ENCODE measurements at places on chromosomes 11 and 22.

GRCh38 chr11:6735306-6735705 is 36.5 kb downstream of the OR2AG2 start:
- no peak for DNase-seq

GRCh38 chr11:126137136-126137535 is 74.3 kb downstream of the RPUSD4 start:
- DNase-seq = no peak

GRCh38 chr11:84958295-84958694 is 668.8 kb downstream of the DLG2 start:
- no peak for DNase-seq

- DNase-seq = no peak
Measured at GRCh38 chr22:19620742-19621371, 93.4 kb upstream of the SEPTIN5 start.

DNA sequence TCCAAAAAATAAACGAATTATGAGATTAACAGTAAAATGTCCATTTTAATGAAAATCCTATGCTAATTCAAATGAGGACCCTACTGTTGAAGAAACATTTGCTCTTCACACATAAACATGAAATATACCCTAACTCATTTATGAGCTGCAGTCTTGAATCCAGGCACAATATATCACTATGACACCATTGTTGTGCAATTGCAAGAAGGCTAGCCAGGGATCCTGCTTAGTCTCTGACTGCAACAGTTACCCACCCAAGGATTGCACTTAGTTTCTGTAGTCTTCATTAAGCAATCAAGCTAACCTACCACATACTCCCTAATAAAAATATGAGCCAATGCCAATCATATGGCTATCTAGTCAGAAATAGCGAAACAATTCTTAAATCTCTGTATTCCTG is 981.0 kb upstream of the FAT3 start:
- no peak for DNase-seq

GRCh38 chr11:10990637-10991193 is 132.9 kb upstream of the ZBED5 start:
- DNase-seq = peak; percentile 25

GRCh38 chr22:29306835-29307595 is 565 bp downstream of the GAS2L1 start:
- peak; percentile 63 for DNase-seq

- DNase-seq = peak; percentile 64
Measured at GRCh38 chr11:115503083-115503885, 931 bp downstream of the CADM1 start.

- no peak for DNase-seq
Measured at GRCh38 chr22:23829845-23830372, 8.9 kb downstream of the DERL3 start.

GRCh38 chr11:11793073-11793472 is 48.7 kb upstream of the USP47 start:
- no peak for DNase-seq

- no peak for DNase-seq
Measured at GRCh38 chr11:73461964-73462363, 85.8 kb downstream of the RELT start.

DNA sequence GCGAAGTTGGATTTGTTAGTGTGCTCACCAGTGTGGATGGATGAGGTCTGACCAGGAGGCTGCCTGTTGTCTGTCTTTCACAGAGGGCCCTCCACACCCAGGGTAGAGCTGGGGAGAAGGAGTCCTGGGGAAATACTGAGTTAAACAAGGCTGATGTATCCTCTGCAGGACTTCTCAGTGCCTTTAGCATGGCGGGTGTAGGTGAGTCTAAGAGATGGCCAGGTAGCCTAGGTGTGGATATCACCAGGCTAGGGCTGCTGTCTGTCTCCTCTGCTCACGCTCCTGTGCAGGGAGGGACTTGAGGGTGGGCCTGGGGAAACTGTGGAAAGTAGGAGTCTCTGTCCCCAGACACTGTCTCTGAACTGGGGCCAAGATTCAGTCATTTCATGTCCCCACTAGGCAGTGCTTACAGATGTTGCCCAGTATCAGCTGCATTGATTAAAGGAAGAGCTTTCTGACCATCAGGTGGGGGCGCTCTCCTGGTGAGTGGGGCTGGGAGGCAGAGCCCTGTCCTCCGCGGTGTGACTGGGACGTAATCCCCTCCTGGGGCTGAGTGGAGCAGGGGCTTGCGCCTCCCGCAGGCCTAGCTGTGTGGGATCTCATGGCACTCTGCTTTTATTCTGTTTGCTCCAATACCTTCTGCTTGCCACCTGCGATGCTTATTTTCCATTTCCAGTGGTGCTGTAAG is 35.5 kb upstream of the CCDC188 start:
- DNase-seq = no peak

DNA sequence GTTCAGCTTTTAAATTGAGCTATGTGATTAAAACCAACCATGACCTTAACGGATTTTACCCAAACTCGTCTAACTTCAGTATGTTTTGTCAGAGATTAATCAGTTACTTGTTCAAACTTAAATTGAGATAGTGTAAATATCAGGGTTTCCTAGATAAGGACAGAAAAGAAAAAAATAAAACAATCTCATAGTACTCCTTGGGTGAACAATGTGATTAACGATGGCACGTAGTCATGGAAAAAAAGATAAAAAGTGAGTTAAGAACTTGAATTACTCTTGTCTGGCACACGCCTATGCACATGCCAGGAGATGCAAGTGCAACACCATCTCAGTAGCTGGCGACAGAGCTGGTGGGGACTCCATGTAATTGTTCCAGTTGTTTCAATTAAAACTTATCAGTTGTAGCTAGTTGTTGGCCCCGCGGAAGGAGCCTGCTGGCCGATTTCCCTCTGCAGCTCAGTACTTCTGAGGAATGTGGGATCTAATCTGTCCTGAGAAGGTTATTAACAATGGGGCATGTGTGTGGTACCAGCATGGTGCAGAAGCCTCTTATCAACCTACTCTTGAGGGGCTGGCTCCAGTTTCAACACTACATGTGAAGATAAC is 3.0 kb downstream of the RASSF10 start:
- no peak for DNase-seq

DNA sequence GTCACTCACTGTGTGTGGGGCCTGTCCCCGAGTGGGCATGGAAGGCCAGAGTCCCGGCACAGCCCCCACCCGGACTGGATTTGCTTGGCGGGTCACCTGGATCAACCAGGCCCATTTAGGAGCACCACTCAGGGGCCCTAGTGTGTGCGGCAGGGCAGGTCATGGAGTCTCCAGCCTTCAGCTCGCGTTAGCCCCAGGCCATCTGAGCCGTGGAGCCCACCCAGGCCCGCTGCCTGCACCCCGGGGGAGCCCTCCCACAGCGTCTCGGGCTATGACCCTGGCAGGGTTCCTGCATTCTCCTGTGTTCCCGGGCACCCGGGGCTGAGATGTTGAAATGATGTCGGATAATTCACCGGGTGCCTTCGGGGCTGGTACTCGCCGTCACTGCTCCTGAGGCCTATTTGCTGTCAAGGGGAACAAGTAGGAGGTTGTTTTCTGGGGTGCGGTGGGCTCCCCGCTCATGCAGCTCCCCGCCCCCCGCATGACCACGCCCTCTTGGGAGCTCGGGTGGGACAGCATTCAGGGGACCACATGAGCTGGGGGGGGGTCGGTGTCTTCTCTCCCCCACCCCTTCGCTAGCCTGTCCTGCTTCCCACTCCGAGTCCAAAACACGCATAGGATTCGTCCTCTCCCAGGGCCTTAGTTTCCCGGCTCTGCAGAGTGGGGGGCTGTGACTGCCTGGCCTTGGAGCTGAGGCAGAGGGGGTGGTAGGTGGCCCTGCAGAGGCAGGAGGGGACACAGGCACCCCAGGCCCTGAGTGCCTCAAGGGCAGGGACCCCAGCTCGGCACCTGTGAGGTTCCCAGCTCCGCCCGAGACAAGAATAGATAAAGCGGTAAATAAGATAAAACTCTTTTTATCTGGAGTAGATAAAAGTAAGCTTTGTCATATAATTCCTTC is 77.2 kb downstream of the KCNQ1 start:
- peak; percentile 9 for DNase-seq

DNA sequence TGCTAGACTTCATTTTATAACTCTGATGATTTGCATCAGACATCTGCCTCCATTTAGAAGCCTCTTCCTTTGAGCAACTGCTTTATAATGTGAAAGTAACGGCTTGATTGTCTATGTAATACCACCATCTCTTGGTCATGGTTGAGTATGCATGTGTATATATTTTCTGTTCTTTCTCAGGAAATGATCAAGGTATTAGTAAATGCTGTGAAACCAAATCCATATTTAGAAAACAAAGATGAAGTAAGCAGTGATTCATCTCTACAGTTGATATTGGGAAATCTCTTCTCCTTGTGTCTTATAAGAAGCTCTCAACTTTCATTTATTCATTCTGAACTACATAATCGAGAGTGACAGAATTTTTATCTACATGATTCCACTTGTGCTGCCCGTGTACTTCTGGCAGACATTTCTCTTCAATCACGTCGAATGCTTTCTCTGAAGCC is 104.6 kb upstream of the ANO3 start:
- no peak for DNase-seq

GRCh38 chr11:104705490-104706190 is 192.6 kb downstream of the CASP12 start:
- peak; percentile 54 for DNase-seq

DNA sequence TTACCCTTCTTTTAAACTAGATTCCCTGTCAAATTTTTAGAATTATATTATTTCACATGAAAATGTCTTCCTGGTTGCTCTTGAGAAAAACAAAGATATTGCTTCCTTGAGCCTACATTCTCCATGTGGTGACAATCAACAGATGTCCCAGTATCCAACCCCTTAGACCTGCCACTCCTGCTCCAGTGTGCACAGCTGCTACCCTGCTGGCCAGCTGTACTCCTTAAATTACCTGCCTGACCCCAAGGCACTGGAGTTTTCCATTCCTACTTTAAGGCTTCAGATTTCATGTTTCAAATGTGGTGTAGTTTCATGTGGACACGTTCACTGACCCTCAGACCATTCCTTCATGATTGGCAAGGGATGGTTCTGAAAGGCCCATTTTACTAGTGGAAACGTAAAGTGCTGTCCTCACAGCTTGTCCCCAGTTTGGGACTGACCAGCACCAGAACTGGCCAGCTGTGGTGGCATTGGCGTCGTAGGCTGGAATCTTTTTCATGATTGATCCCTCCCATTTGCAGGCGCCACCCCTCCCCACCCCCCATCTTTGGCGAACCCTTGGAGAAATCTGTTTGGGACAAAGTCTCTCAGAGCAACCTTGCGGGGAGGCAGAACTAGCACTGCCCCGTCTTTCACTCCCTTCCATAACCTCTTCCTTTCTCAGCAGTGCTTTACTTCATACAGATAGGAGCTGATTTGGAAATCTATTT is 123.5 kb downstream of the DBX1 start:
- no peak for DNase-seq

DNA sequence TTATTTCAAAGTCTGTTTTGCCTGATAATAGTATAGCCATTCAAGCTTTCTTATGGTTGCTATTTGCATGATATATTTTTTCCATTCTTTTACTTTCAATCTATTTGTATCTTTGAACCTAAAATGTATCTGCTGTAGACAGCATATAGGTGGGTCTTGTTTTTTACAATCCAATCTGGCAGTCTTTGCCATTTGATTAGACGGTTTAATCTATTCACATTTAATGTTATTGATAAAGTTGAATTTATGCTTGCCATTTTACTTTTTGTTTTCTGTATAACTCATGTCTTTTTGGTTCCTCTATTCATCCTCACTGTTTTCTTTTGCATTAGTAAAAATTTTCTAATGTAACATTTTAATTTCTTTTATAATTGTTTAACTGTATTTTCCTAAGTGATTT is 37.4 kb downstream of the MMP20 start:
- DNase-seq = no peak

GRCh38 chr11:71995726-71996291 is 2.9 kb upstream of the IL18BP start:
- DNase-seq = no peak

DNA sequence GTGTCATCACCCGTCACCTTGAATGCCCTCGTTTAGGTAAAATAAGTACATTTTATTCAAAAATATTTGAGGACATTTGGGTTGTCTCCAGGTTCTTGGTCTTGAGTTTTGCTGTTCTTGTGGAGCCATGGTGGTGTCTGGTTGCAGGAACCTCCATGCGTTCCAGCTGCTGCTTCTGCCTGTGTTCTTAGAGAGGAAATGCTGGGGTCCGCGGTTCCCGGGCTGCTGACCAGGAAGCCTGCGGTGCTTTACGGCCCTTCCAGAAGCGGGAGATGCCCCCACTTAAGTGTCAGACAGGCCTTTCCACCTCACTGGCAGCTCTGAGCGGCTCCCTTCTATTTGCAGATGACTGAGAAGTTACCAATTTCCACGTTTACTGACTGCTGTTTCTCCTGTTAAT is 66.8 kb downstream of the LRP5 start:
- no peak for DNase-seq

- DNase-seq = no peak
Measured at GRCh38 chr11:14793546-14793945, 98.5 kb downstream of the CYP2R1 start.

- DNase-seq = peak; percentile 90
Measured at GRCh38 chr11:44979543-44980399, 29.1 kb upstream of the TP53I11 start.

DNA sequence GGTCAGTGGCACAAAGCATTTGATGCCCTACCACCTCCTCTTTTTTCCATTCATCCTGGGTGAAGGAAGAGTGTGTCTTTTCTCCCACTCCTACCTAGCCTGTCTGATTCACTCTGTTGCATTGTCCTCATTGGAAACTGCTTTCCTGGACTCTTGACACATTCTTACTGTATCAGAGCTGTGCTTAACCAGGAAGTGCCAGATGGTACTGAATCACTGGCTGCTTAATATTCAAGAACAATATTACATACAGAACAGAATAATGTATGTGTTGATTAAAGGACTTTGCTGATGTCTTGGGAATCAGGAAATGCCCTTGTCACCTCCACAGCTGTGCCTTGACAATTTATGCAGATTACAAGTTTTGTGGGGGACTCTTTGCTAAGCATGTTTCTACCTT is 44.4 kb downstream of the SVIP start:
- no peak for DNase-seq

DNA sequence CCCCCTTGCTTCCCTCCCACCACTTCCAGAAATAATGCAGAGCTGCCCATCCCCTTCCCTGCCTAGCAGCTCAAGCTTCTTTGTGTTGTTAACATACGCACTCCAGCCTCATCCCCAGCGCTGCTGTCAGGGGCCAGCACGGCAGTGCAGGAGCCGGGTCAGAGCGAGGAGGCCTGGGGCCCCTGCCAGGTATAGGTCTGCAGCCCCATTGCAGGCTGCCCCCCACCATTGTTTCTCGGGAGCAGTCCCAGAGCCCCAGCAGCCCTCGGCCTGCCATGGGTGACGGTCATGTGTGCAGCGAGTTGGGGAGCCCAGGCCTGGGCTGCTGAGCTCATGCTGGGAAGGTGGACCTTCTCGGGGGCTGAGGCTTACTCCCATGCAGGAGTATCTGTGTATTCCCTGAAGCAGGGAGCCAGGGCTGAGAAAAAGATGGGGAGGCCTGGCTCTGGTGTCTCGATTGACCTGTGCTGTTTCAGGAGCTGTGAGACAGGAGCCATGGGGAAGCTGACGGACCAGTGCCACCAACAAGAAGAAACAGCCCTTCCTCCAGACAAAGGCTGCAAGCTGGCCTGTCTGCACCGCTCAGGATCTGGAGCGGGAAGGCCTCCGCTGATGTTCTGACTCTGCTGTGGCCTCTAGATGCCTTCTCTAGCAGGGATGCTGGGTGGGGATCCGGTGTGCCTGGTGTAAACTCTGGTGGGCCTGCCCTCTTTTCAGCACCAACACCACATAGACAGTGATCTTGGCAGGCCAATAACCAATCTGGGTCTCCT is 220.5 kb upstream of the B3GAT1 start:
- DNase-seq = no peak

GRCh38 chr22:50733521-50734342 is 4.3 kb upstream of the ACR start:
- no peak for DNase-seq

Data from mucosa of gallbladder (tissue), 1 donor.